NCI-H2081 (cell line): ENCODE measurements at places on chromosomes 3 and 15.

DNA sequence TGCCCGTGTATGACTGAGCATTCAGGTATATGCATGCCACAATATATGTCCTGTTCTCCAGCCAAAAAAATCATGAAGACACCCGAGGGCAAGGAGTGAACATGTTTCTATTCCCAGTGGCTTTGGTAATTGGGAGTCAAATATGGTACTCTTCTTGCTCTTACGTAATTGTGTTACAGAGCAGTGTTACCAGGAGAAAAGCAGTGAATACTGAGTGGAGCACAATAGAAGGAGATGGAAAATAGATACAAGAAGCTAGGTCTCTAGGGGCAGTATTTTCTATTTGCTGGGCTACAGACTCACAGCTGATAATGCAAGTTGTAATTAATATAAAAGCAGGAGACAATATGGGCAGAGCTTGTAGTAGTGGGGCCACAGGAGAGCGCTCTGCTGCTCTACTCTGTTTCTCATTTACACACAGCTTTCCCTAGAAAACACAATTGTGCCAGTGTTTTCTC is 13.2 kb downstream of the MEIS2 start:
- DNase-seq: no peak

DNA sequence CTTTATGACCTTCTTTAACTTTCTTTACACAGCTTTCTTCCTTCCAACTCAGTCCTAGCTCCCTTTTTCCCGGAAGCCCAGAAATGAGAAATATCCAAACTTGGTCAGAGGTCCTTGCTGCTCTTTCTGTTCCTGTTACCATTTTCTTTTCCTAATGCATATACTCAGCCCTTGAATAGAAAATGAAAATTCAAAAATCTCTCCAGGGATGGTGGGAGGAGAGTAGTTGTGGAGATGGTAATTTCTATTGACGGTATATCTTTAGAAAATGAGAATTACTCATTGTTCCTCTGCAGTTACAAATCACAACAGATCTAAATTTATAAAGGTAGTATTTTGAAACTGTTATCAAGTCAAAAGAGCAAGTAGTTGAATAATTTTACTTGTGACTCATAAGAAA is 255.1 kb downstream of the NEK10 start:
- DNase-seq: no peak

DNA sequence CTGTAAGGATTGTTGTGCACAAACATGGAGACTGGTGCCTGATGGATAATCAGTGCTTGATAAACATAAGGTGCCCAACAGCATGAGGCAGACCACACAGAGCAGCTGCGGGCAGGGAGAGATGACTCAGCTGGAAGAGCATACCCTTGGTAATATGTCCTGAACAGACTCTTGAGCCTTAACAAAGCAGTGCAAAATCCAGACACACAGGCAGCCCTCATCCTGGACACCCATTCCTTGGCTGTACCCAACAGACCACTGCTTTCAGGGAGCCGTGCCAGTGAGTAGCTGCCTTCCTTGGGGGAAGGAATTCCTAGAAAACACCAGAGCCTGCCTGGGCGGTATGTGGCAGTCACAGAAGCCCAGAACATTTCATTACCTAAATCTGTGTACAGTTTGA is 156.2 kb downstream of the CLSTN2 start:
- DNase-seq: no peak

DNA sequence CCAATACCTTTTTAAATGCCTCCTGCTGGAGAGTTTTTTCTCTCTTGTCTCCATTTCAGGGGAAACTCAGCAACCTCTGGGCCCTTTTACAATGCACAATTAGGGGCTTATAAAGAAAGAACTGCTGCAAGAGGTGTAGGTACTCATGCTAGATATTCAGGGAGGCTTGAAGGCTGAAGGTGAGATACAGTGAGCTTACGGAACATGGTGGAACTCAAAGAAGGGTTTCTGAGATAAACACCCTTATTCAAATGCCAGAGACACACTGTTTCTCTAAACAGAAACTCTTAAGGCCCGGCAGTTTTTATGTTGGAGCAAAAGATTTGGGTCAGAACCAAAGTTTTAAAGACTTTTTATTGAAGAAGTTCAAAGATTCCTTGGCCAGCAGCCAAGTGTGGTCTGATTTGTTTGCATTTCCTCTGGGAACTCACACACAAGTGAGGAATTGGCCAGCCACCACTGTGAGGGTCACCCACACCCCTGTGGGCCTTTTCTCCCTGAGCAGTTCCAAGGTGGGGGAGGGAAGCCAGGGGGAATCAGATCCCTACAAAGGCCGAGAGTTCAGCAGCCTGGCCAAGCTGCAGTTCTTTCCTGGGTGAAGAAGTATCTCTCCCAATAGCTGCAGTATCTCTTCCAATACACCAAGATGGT is 47.8 kb downstream of the TNFAIP8L3 start:
- no peak for DNase-seq

GRCh38 chr3:37162501-37163245 is 11.7 kb downstream of the LRRFIP2 start:
- DNase-seq: no peak

GRCh38 chr3:11660242-11660641 is 16.5 kb upstream of the VGLL4 start:
- DNase-seq: peak; percentile 10

DNA sequence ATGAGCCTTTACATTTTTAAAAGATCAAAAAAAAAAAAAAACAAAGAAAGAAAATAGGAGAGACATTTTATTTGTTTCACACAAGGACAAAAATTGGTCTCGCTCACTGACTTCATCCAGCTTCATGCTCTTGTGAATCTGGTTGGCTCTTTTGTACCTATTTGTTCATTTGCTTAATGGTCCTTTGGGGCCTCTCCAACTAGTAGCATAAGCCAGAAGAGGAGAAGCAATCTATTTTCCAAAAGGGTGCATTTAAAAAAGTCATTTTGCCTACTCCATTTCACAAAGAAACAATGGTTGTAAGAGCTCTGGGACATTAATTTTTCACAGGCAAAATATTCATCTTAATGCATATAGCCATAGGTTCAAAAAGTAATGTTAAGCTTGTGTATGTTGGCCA is 168.3 kb upstream of the ADAMTS9 start:
- DNase-seq: no peak

DNA sequence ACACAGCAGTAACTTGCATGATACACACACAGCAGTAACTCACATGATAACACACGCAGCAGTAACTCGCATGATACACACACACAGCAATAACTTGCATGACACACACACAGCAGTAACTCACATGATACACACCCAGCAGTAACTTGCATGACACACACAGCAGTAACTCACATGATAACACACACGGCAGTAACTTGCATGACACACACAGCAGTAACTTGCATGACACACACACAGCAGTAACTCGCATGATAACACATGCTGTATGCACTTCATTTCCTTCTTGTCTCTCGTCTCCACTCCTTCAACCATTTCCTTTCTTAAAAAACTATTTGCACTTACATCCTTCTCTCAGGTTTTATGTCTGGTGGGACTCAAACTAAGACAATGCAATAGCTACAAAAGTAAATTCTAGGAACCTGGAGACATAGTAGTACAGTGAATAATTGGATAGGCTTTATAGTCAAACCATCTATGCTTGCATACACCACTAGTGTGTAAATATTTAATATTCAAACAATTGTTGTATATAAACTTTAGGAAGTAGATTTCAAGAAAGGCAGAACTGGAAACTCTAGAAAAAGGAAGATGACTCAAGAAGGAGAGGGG is 130.8 kb downstream of the UACA start:
- no peak for DNase-seq

- no peak for DNase-seq
Observed at GRCh38 chr3:38823722-38824121, 7.7 kb upstream of the SCN10A start.

DNA sequence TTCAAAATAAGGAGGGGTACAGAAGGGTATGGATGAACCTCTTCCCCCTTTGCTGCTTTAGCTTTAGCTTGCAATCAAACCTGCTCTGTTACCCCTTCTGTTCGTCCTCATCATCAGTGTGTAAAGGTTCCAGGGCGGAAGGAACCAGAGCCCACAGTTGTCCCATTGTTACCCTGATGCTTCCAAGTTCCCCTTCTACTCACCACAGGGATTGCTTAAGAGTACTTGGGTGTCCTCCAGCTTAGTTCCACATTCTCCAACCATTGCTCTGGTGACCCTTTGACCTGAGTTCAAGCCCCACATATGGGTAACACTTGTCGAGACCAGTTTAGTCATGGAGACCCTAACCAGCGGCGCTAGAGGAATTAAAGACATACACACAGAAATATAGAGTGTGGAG is 1080.1 kb upstream of the ALCAM start:
- DNase-seq: no peak

DNA sequence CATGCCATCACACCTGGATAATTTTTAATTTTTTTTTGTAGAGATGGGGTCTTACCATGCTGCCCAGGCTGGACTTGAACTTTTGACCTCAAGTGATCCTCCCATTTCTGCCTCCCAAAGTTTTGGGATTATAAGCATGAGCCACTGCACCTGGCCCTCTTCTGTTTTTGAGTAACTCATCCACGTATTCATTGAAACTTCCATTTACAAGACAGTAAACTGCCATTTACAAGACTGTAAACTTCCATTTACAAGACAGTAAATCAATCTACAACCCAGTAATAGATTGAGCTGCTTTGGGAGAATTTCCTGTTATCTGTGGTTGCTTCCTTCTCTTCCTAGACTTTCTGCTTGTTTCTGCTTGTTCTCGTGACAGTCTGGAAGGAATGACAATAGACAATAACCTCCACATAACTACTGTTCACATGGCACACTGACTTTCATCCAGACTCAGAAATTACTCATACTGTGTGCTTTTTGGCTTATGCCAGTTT is 114.7 kb upstream of the CCNL1 start:
- no peak for DNase-seq

GRCh38 chr3:98855806-98856400 is 45.6 kb downstream of the DCBLD2 start:
- DNase-seq: no peak

- DNase-seq: no peak
Observed at GRCh38 chr15:87981969-87982368, 274.6 kb downstream of the NTRK3 start.

DNA sequence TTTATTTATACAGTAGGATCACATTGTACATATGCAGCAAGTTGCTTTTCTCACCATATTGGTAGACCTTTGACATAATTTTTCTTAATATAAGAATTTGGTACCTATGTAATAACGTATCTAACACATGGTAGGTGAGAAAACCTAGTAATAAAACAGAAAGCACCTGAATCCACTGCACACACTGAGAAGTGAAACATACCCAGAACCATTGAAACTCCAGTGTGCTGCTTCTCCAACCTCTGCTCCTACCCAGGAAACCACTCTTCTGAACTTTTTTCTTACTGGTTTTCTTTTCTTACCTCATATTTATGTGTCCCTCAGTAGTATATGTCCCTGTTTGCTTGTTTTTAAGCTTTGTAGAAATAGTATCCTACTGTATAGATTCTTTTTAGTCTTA is 293.0 kb downstream of the UBE2E2 start:
- no peak for DNase-seq

DNA sequence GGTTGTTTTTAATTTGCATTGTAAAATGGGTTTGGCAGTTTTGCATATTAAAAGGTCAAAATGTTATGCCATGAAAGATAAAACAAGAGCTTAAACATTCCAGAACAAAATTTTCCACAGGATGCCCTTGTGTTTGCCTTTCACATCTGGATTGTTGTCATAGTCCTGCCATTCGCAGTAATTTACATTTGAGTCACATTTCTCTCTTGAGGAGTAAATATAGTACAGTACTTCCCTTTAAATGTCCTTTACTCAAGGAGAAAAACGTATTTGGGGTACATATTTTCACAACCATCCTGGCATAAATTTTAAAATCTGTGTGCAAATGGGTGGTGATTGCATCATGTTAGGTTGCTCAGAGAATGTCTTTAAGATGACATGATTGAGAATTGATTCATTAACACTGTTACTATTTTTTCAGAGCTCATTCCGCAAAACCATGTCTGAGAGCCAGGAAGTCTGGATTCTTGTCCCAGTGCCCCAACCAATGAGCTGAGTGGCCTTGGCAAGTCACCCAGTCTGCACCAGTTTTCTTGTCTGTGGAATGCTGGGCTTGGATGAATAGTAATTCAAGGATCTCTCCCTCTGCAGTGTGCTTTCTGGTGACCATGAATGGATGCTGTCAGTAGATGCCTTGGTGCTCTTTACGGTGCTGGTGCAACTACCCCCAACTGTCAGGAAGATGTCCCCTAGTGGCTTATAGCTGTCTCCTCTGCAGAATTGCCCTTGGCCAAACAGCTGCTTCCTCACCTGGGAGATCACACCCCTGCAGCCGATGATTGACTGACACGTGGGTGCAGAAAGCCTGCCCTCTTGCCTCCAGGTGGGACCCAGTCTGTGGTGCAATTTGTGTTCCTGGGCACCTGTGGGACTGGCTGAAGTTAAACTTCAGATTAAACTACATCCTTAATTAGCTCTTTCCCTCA is 43.0 kb downstream of the ABHD5 start:
- no peak for DNase-seq

GRCh38 chr3:72533591-72534473 is 314.4 kb downstream of the SHQ1 start:
- DNase-seq: no peak

- DNase-seq: no peak
Observed at GRCh38 chr15:95990833-95991232, 339.7 kb upstream of the NR2F2 start.

- DNase-seq: no peak
Observed at GRCh38 chr3:149010504-149010951, 19.2 kb downstream of the GYG1 start.

DNA sequence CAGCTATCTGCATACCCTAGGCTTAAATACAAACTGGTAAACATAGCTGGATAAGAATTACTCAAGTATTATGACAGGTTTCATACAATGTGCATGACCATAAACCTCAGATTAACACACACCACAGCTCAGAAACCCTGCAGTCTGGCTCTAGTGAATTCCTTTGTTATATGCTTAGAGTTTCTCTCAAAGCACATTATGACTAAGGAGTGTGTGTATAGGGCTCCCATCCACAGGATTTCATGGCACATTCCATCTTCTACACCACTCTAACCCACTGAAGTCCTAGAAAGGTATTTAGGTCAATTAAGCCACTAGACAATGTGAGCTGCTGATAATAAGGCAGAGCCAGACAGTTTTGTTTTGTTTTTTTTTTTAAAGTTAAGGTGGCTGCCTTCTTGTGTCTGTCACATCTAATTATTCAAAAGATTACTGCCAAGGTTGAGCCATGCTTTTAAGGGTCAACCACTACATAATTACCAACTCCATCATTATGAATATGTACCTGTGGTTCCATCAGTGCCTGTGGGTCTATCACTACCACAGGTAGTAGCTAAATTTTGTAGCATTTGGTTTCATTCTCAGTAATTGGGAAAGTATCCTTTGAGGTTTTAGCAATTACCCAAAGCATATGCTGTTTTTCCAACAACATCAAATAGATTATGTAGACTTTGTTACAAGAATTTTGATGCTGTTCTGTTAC is 107.0 kb downstream of the ALCAM start:
- no peak for DNase-seq

- no peak for DNase-seq
Observed at GRCh38 chr3:33386631-33387030, 53.6 kb downstream of the UBP1 start.

- DNase-seq: no peak
Observed at GRCh38 chr3:31262201-31262600, 270.5 kb upstream of the STT3B start.
